ENCODE measurements at places on chromosomes 3 and 15.
A peak's percentile ranks its signal among the peaks of the same experiment; 100 is the strongest.

DNA sequence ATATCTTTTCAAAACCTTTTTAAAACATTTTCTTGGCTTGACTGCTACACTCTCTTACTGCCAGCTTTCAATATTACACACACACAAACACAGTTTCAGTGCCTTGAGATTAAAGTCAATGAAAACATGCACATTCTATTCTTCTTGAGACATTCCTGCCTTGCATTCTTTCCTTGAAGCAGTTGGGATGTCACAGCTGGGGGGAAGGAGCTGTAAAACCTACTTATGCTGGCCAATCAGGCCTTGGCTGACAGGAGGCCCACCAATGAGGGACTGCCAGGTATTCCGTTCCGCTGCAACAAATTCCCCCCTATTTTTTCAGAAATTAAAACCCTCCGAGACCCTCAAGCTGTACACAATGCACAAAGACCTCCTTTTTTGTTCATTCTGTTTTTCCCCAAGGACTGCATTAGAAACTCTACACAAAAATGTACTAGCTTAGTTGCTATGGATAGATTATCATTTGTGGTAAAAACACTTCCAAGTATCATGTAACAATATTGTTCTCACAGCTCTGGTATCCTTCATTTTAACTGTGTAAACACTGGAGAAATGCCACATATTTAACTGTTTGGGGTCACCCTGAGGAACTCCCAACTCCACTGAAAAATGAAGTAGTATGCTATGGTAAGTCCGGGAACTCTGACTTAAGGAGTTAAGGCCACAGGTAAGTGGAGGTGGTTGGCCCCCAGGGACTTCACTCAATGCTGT, 18.5 kb downstream of the FSTL1 start:
- DNase-seq = peak; percentile 97

DNA sequence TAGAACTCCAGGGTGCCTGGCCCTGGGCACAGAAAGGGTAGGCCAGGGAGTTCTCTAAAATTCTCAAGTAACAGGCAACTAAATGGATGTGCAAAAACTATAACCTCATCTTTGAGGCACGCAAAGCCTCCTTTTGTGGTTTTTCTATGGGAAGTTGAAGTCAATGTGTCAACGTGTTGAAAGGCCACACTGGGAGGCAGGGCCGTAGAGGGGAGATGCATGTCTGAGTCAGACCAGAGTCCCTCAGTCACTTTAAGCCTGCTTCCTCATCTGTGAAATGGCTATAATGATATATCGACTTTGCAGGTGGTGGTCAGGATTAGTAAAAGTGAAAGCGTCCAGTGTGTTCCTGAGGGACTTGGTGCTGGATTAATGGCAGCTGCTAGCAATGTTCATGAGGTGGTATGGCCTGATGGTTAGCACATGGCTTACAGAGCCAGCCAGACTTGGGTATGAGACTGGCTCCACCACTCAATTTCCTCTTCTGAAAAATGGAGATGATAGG, 17.0 kb downstream of the TGM5 start:
- peak; percentile 96 for DNase-seq

GRCh38 chr3:136110481-136110880, 85.7 kb downstream of the MSL2 start:
- DNase-seq = no peak

DNA sequence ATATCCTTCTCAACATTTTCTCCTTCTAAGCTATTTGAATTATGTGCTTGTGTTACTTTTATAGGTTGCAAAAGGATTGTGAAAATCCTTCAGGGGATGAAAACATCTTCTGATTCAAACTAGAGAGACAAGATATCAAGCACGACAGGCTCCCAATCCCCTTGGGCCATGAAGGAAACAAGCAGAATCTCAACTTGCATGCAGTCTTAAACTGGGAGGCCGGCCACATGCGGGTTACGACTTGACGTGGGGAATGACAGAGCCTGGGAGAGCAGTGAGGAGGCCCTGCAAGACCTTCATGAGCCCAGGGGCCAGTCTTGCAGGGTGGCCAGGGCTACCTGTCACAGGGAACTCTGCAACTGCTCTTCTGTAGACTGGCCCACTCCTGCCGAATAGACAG, 94.4 kb downstream of the SCN11A start:
- DNase-seq = no peak

DNA sequence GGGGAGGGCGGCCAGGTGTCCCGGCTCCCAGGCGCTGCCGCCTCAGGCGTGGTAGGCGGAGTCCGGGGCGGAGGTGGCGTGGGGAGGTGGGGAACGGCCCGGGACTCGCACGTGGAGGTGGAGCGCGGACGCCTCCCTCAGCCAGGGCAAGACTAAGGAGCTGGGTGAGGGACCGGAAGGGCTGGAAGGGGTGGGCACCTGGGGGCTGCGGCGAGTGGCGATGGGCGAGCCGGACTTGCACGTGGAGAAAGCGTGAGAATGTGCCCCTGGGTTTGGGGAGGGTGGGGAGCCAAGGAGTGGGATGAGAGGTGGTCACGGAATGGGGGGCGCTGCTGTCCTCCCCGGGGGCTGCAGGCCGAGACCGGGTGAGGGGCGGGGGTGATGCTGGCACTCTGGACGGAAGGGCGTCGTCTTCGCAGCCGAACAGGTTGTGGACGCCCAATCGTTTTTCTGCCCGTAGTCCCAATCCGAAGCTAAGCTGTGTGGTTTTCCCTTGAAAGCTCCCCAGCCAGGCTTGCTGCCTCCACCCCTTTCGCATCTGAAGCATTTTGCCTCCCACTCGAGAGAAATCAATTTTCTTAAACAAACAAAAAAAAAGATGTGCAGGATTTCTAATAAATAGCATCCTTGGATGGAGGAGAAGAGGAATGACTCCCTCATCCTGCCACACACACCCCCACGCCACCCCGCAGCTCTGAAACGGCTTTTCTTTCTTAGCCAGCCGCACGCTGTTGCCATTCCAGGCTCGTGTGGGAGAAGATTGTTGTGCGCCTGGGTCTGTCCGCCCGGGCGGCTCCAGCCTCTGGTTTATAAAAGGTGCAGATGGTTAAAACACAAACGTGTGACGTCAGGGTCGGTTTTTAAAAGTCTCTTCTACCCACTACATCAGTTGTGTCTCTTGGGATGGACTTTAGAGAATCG, 62.5 kb upstream of the ANKRD28 start:
- DNase-seq = peak; percentile 45

- DNase-seq = no peak
Measured at GRCh38 chr3:139286825-139287224, 57.0 kb upstream of the MRPS22 start.

DNA sequence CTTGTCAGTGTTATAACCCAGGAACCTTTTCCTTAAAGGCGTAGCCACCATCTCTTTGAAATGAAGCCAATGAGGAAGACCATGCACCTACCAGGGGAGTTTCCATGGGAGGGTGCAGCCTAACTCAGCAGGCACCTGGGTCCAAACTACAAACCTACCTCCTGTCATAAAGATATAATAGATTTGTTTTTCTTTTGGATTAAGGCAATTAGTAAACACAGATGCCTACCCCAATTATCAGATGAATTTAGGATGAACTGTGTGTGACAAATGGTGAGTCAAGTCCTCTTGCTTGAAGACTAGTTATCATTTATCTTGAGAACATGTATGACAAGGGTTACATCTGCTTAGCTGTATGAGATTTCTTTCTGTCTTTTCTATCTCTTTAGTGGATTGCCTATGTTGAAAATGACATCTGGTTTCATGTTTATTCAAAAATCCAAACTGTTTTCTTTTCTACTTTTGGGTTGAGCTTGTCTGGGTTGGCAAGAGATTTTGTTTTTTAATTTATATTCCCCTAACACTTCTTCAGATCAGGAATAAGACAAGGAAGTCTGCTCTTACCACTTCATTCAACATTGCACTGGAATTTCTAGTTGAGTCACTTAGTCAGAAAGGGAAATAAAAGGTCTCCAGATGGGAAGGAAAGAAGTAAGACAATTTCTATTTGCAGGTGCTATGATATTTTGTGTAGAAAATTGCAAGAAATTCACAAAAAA, 149.9 kb downstream of the NEK10 start:
- DNase-seq = no peak

- no peak for DNase-seq
Measured at GRCh38 chr15:29127506-29128430, 141.9 kb downstream of the NSMCE3 start.

- DNase-seq = peak; percentile 26
Measured at GRCh38 chr3:123841476-123842238, 42.5 kb downstream of the MYLK start.

GRCh38 chr15:101165905-101166471, 85.9 kb downstream of the CHSY1 start:
- DNase-seq = no peak

GRCh38 chr15:101276501-101277037, 716 bp downstream of the SELENOS start:
- DNase-seq = peak; percentile 60

DNA sequence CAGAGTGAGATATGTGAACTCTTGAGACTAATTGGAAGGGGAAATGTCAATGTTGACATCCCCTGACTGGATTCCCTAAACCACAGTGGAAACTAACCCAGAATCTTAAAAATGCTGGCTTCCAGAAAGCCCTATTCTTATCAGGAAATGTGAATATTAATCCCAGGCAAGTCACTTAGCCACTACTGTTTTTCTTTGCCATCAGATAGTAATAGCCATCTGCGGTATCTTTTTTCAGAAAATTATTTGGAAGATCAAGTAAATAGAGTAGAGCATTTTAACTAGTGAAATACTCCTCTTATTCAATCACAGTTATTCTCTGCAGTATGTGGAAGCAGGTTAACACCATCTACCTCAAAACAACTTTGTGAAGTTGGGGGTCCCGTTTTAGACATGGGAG, 318.9 kb downstream of the RORA start:
- DNase-seq = no peak

DNA sequence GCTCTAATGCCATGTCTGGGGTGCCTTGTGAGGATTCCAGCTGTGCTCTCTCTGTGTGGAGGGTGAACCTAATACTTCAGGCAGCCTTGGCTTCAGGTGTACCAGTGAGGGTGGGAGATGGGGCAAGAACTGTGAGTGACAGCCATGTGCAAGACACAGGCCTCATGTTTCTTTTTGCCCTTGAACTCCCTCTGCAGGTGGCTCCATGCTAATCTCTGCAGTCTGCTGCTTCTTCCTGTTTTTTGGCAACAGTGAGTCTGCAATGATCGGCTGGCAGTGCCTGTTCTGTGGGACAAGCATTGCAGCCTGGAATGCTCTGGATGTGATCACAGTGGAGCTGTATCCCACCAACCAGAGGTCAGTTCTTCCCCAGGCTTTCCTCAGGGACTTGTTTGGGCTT, 189.3 kb downstream of the SV2B start:
- no peak for DNase-seq

- no peak for DNase-seq
Measured at GRCh38 chr3:101010296-101010695, 17.1 kb upstream of the ABI3BP start.

DNA sequence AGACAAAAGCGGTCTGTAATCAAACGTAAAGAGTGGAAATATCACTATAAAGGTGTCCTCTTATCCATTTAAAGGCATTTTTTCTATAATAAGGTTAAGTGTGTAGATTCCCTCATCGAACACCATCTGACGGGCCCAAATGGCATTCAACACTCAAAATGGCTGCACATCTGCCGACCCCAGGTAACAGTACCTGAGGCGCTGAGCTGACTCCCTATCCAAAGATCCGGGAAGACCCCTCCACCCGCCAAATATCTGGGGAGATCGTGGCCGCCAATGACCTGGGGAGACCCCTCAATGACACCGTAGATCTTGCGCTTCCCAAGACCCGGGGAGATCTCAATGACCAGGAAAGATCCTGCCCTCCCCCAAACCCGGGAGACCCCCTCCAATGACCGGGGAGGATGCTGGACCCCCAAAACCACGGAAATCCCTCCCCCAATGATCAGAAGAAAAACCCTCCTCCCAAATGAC, 476 bp downstream of the IP6K2 start:
- DNase-seq = no peak

DNA sequence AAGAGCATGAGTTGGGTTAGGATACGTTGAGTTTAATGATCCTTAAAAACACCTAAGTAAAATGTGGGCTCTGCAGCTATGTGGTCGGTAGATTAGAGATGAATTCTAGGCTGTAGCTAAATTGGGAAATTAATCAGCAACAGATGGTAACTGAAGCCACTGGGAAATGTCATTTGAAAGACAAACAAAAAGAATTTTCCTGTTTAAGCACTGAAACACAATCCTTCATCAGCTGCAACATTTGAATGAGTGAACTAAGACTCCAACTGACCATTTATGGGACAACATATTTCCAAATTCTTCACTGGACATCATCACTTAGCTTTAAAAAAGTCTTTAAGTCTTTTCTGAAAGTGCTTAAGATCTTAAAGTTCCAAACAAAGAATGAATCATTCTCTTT, 226.9 kb downstream of the ZNF385D start:
- DNase-seq = no peak

DNA sequence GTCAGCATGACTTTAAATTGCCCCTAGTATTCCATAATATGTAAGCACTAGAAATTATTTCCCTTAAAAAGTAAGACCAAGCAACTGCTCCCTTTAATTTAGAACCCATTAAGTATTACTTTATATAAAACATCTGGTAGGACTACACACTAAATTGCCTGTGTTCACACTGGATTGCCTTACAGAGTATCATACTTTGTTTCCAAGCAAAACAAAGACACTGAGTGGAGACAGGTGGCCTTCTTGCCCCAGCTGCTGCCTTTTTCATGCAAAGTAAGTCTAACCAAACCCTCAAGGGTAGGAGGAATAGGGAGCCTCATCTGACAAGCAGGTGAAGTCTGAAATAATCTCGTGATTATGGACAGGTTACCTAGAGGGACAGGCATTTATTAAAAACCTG, 87.3 kb downstream of the PEX5L start:
- DNase-seq = no peak

DNA sequence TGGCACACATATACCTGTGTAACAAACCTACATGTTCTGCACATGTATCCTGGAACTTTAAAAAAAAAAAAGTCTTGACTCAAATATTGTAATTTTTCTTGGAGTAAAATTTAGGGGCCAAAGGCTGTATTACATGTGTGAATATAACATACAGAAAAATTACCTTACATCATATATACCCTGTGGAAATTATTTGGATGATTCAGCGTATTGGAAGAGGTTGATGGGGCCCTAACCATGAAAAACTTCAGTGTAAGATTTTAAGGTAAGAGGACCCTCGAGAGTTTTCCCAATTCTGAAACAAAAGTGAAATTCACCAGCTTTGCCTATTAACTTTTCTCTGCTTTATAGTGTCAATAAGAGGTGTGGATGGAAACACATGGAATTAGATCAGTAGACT, 56.4 kb downstream of the UBE2E2 start:
- no peak for DNase-seq

DNA sequence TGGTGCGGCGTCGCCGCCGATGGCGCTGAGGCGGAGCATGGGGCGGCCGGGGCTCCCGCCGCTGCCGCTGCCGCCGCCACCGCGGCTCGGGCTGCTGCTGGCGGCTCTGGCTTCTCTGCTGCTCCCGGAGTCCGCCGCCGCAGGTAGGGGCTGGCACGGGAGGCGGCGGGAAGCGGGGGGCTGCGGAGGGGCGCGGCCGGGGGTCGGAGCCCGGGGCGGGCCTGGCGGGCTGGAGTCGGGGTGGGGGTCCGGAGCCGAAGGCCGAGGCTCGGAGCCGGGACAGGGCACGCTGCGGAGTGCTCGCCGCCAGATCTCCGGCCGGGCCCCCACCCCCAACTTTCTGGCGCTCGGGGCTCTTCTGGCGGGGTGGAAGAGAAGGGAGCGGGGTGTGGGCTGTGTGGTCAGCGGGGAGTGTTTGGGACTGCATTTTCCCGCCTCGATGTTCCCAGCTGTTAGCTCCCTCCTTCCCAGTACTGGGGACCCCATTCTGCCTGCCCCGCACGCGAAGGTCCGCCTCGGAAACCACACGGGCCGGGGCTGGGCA, 299 bp downstream of the TYRO3 start:
- DNase-seq = no peak

- DNase-seq = peak; percentile 23
Measured at GRCh38 chr3:124552224-124552623, 178.0 kb upstream of the UMPS start.

GRCh38 chr3:32325927-32326326, 65.7 kb upstream of the CMTM7 start:
- DNase-seq = no peak

Data from choroid plexus epithelial cell (primary cell).